Activated naive CD4-positive, alpha-beta T cell treated with anti-CD3 and anti-CD28 coated beads, Interleukin-2, amount 50 U/mL, for 72 hours (primary cell): ENCODE measurements at places on chromosomes 5 and 9. TPM values are rescaled to one million over a fixed set of nuclear protein-coding genes. Genes with fewer than 3 reads are reported as not detected.

DNA sequence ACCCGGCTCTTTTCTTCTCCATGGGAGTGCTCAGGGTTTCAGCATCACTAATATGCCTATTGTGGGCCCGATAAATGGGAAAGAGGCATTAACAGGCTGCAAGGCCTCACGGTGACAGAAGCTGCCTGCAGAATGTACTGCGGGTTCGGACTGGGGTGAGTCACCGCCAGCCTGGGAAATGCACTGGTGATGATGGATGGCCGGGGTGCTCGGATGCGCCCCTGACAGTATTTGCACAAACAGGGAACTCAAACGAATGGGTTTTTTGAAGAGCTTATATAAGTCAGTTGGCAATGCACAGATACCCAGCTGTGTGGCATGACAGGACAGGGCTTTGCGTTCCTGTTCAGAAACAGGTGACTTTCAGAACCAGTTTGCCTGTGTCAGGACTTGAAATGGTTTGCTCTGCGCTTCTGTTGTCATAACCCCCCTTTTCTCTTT is 42.0 kb upstream of the PITX1 start:
- DNase-seq, result no peak

DNA sequence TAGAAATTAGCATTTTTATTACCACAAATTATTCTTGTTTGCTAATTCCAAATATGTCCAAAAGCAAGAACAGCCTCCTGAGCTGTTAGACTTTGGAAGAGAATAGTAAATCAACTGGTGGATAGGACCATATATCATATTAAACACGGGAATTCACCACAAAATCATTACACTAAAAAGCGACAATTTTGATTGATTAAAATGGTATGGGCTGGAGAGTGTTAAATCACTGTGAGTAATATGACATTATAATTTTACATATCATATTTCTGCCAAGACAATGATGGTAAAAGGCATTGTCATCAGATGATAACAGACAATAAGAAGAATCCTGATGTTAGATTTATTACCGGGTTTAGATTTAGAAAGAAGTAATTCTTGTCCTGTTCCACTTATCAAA is 107.2 kb upstream of the ARRDC3 start:
- DNase-seq, result no peak

The PCDHGB5 gene
- 0.12 TPM for total RNA-seq

GRCh38 chr5:37323607-37324006 is 47.3 kb downstream of the NUP155 start:
- no peak for DNase-seq

GRCh38 chr9:120344230-120344629 is 235.7 kb downstream of the CDK5RAP2 start:
- no peak for DNase-seq
